ENCODE measurements at places on chromosomes 13 and 19.
A peak's percentile ranks its signal among the peaks of the same experiment; 100 is the strongest.

- no peak for DNase-seq
These were observed 66.4 kb downstream of the DHRS12 start for GRCh38 chr13:51737609-51738008.

DNA sequence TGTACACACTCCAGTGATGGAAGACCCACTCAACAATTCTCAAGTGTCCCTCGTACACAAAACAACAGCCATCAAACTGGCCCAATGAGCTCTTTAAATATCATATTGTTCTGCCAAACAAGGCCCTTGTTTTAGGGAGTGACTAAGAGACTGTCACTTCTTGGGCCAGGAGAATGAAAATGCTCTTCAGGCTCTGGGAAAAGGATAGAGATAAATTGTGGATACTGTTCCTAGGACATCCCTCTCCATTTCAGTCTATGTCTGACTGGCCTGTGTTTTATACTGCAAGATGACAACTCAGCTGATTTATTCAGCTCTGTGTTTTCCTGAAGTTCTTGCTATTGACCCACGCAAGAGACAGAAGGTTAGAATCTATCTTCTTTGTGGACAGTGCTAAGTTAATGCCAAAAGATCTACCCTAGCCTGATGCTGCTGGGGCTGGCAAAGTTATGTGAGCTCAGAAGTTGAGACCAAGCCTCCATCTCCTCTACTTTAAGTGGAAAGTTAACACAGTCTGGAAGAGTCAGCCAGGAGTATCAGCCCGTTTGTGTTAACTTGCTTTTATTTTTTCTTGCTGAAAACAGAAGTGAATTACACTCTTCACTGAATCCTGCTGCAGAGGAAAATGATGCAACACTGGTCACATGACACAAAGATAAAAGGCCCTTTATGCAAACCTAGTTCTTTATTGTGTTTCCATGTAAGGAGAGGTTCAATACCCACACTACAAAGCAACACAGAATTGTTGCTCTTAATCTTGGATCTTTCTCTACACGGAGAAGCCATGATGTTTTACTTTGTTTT is 14.6 kb downstream of the FRY start:
- DNase-seq, result peak; percentile 19

DNA sequence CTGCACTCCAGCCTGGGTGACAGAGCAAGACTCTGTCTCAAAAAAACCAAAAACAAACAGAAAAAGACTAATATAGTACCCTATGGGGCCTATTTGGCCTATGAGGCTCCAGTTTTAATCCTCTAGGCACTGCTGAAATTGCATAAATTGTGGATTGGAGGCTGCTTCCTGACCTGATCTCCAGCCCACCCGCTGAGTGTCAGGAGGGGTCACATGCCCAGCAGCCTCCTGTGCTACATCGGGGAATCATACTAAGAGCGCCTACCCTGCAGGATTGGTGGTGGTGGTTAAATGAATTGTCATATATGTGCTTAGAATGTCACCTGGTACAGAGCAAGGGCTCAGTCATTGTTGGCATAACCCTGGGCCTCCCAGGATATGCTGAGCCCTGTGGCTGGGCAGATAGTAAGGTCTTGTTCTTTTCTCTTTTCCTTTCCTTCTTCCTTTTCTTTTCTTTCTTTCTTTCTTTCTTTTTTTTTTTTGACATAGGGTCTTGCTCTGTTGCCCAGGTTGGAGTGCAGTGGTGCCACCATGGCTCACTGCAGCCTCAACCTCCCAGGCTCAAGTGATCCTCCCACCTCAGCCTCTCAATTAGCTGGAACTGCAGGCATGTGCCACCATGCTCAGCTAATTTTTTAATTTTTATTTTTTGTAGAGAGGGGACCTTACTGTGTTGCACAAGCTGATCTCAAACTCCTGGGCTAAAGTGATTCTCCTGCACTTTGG is 31.3 kb downstream of the LTBP4 start:
- no peak for DNase-seq

DNA sequence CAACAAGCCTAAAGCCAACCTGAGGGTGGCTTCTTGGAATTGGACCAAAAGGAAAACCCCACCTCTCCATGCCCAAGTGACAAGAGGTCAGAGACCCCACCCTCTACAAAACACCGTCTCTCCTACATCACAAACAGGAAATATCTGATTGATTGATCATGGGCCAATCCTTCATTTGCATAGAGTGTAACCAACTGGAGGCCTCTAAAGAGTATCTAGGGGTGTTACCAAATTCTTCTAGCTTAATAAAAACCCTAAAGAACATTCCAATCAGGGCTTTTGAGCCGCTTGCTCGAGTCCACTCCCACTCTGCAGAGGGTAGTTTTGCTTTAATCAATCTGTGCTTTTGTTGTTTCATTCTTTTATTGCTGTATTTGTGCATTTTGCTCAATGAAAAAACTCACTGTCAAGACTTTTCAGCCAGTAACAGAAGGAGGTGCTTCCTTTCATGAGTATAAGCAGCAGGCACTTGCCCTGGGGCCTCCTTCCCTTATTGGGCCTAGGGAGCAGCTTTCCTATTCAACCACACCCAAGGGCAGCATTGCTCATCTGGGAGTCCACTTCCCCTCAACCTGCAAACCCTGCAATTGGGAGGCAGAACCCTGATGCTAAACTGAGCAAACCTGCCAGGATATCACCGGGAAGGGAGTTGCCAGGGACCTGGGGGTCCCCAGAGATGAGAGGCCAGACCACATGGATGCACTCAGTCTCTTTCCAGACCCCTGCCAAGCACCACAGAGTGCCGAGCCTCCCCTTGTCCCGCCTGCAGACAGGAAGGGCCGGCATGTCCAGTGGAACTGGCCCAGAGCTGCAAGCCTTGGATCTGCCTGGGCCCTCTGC is 154.3 kb upstream of the VSTM2B start:
- no peak for DNase-seq

DNA sequence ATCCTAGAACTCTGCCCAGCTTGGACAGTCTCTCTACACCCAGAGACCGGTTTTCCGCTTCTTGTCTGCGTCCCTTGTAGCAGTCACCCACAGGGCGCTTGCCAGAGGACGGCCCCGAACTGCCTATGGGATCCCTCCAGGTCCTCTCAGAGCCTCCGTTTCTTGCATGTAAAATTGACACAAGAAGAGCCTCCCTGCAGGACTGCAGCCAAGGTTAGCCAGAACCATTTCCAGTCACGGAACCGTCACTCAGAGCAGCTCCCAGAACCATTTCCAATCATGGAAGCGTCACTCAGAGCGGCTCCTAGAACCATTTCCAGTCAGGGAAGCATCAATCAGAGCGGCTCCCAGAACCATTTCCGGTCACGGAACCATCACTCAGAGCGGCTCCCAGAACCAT is 65.5 kb downstream of the ATP11A start:
- DNase-seq, result no peak

DNA sequence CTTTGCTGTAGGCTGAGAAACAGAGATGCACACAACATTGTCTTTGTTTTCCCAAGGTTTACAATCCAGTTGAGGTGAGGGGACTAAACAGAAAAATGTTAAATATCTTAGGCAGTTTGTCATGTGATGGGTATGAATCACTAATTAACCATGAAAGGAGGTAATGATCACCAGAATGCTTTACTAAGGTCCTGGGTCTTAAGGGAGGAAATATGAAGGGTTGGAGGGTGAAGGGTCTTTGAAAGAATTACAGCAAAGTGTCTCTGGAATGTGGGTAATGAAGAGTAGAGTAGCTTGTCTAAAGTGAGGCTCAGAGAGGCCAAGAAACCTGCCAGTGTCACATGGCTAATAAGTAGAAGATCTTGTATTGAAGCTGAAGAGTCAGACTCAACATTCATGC is 19.0 kb downstream of the BIVM start:
- no peak for DNase-seq

GRCh38 chr19:42368765-42369164 is 21.3 kb downstream of the CNFN start:
- no peak for DNase-seq

GRCh38 chr19:48284896-48285295 is 15.0 kb downstream of the ZNF114 start:
- no peak for DNase-seq

DNA sequence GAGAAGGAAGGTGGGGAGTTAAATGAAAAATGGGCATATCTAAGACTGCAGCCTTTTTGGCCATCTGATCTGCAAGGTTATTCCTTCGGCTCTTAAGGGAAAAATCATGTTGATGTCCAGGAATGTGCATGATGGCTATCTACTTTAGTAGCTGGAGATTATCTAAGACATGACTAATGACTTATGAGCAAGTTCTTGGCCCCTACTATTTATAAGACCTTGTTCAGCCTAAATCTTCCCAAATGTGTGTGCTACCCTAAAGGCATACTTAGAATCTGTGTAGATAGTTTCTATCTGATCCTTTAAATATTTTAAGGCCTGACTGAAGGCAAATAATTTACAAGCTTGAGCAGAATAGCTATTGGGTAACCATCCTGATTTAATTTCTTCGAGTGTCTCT is 41.8 kb upstream of the CD177 start:
- no peak for DNase-seq

DNA sequence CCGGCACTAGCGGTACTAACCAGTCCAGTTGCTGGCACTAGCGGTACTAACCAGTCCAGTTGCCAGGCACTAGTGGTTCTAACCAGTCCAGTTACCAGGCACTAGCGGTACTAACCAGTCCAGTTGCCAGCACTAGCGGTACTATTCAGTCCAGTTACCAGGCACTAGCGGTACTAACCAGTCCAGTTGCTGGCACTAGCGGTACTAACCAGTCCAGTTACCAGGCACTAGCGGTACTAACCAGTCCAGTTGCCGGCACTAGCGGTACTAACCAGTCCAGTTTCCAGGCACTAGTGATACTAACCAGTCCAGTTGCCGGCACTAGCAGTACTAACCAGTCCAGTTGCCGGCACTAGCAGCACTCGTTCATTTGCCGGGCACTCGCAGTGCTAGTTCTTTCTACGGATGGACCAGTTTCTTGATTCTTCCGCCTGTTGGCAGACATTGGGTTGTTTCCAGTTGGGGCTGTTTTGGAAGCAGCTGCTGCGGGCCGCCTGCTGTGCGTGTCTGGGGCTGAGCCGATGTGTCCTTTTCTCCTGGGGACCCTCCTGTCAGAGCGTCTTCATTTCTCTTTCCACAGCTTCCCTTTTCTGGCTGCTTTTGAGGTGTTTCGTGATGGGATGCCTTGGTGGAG is 123.4 kb upstream of the MCF2L start:
- no peak for DNase-seq

- DNase-seq, result peak; percentile 48
These were observed 110.2 kb upstream of the DOCK9 start for GRCh38 chr13:99087954-99088491.

- DNase-seq, result no peak
These were observed 9.5 kb downstream of the EGLN2 start for GRCh38 chr19:40808497-40808896.

All from CD4-positive, alpha-beta T cell treated with Interleukin-15 for 4 hours (primary cell).